Activated CD8-positive, alpha-beta memory T cell treated with anti-CD3 and anti-CD28 coated beads for 1 hour (primary cell): ENCODE measurements at places on chromosomes 5 and 9.

DNA sequence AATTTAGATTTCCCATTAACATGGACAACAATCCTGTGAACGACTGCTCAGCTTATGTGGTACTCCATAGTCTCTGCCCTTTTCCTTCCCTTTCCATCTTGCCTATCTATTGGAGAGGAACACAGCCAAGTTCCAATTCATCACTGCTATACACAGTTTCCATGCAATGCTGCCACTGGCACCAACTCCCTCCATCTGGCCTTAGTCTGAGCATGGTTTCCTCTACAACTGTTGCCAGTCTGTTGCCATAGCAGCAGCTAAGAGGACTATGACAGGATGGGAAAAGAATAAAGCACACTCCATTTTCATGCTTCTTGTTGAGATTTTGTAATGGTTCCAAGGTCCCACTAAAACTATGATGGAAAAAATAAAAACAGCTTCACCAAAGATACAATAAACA lies 189.0 kb downstream of the HCN1 start:
- DNase-seq = no peak

GRCh38 chr5:73946278-73946677 lies 320.3 kb downstream of the ARHGEF28 start:
- DNase-seq = no peak

GRCh38 chr9:134217431-134218210 lies 53.3 kb upstream of the RNU6ATAC start:
- DNase-seq = no peak

GRCh38 chr5:4245076-4245475 lies 649.4 kb downstream of the IRX1 start:
- DNase-seq = no peak

- DNase-seq = no peak
Measured at GRCh38 chr5:158265931-158266700, 407.2 kb upstream of the CLINT1 start.

- no peak for DNase-seq
Measured at GRCh38 chr9:121269642-121270254, 1.8 kb downstream of the GSN start.

- no peak for DNase-seq
Measured at GRCh38 chr5:142896325-142897007, 126.3 kb downstream of the ARHGAP26 start.

DNA sequence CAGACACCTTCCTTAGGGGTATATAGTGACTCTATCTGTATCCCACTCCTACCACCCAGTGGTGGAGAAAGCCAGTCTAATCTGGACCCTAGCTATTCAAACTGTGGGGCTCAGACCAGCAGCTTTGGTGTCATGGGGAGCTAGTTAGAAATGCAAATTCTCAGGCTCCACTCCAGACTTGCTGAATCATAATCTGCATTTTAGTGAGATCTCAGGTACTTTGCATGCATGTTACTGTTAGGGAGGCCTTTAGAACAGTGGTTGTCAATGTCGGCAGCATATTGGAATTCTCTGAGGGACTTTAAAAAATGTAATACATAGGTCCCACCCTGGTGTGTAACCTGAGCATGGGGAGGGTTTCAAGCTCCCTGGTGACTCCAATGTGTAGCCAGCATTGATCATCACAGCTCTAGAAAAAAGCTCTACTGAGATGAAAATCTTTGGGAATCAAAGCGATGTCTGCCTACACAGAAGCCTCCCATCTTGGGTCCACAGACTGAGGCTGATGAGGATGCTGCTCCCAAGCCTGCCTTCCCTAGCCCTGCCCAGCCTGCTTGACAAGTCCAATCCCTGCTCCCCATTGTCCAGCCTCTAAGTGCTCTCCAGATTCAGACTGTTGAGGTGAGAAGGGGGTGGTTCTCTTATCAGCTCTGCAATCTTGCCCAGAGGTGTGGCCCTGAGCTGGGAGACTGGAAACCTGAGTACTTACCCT lies 11.9 kb upstream of the GM2A start:
- no peak for DNase-seq

DNA sequence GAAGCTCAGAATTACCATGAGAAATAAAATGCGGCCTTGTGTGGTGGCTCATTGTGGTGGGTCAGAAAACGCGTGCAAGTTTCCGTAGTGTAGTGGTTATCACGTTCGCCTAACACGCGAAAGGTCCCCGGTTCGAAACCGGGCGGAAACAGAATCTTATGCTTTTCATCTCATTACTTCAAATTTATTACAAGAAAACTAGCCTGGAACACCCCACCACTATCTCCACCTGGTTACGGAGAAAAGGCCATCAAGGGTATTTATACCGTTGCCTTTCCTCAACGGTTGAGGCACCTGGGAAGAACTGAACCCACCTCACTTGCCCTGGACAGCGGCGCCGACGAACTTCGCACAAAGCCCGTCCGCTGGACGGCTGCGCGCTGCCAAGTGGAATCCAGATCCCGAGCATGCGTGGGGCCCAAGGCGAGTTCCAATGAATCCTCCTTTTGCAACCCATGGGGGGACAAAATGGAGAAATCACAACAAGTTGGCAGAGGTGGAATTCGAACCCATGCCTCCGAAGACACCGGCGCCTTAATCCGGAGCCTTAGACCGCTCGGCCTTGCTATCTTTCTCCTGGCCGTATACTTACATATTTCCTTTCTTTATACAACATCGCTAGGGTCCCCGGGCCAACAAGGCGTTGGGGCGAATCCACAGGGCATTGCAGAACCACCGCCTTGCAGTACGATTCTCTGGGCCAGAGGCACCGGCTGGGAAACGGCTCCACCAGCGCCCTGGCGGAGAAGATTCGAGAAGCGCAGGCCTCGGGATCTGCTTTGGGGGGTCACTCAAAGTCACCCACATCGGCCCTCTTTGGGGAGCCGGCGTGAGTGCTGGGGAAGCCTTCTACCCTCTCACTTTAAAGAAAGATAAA lies 16.9 kb downstream of the OR2V2 start:
- no peak for DNase-seq

DNA sequence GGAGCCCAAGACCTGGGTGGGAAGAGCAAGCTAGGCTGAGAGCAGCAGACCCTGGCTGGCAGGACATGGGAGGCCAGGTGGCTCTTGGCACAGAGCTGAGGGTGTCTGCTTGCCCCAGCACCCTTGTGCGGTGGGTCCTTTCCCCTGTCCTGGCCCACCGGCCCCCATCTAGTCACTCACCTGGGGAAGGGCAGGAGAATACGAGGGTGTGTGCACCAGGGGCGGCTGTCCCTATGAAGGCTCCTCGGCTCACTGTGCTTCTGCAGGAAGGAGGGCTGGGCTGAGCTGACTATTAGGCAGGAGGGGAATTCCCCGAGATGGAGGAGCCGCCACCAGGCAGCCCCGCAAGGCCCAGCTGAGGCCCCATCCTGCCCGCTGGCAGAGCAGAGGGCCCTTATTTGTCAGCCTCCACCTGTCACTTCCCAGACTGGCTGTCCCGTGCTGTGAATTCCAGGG lies 6.1 kb upstream of the TNIP1 start:
- no peak for DNase-seq
